ENCODE measurements at places on chromosomes 5 and 9.

DNA sequence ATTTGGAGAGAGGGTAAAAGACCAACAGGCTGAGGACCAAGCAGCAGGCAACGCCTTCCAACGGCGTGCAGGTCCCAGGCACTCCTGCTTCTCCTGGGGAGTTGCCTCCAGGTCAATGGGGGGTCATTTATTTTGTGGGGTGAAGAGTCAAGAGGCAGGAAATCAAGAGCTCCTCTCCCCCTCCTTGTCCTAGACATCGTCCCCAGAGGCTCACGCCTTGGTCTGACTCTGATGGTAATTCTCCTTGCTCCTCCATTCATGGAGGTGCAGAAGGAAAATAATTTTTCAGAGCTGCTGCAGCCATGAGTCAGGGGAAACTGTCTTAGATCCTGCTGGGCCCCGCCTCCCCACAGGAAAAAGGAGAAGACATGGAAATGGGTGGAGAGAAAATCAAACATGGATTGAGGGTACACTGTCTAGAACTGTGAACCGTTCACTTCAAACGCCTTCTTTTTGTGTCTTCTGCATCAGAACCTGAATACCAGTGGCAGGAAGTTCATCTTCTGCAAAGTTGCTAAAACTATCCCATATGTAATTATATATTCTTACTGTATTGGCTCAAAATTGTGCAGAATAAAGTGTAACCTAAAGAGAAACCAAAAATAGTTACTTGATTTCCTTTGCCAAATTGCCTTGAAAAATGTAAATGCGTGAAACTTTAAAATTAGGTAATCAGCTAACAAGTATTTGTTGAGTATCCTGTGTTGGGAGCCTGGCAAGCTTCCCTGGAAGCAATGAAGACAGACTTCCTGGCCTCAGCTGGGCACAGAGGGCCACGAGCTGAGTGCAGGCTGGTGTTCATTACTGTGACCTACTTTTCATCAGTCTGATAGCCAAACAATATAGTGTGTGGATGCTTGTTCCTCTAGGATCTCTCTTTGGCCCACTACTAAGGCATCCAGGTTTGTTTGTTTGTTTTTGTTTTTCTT, 142.0 kb downstream of the CMYA5 start:
- DNase-seq: no peak

GRCh38 chr5:108386345-108387061, 4.6 kb upstream of the FBXL17 start:
- no peak for DNase-seq

DNA sequence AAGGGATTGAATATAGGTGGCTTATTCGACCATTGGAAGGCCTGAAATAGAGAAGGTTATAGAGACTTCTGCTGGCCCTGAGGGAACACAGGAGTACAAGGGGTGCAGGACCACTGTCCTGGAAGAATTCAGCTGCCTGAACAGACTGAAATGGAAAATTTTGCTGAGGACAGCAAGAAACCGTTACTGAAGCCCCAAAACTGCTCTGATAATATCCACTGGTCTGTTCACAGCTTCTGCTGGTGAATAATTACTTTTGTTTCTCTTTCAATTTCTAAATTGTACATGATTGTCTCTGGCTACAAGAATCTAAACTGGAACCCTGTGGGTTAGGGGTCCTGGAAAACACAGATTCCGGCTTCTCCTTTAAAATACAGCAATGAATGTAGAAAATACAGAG, 218.5 kb upstream of the CDH12 start:
- DNase-seq: no peak

DNA sequence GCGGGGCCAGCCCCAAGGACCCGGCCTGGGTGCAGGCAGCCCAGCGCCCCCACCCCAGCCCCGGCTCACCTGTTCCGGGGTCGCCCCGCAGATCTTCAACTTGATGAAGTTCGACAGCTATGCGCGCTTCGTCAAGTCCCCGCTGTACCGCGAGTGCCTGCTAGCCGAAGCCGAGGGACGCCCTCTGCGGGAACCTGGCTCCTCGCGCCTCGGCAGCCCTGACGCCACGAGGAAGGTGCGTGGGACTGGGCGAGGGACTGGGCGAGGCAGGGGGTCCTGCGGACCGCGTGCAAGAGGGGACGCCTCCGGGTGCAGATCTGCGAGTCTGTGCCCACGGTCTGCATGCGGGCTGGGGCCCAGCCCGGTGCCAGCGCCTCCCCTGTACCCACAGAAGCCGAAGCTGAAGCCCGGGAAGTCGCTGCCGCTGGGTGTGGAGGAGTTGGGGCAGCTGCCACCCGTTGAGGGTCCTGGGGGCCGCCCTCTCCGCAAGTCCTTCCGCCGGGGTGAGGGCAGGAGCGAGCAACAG, 9.7 kb downstream of the RGS14 start:
- no peak for DNase-seq

DNA sequence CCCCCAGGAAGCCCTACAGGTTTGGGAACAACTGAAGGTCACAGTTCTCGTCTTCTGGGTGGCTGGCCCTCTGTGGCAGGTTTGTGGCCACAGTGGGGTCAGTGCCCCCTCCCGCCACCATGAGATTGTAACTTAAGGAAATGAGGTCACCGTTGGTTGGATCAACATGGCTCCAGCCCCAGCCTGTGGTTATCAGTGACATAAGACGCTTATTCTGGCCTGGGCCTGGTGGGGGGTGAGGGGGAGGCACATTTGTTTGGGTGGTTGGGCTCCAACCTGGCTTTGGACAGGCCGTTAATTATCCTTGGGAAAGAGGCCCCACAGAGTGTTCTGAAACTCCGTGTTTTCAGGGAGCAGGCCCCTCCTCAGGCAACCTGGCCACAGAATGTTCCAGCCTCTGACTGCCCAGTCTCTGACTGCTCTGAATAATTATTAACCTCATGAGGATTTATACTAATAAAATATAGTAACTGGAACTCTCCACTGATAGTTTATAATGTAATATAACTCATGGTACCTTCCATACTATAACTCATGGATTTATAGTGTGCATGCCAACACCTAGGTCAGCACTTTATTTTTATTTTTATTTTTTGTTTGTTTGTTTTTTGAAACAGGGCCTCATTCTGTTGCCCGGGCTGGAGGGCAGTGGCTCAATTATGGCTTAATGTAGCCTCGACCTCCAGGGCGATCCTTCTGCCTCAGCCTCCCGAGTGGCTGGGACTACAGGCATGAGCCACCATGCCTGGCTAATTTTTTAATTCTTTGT, 58.0 kb upstream of the RPL26L1 start:
- DNase-seq: no peak

- DNase-seq: no peak
These were observed 3.6 kb downstream of the MARVELD2 start for GRCh38 chr5:69418554-69418953.

- no peak for DNase-seq
These were observed 32.1 kb downstream of the TRMO start for GRCh38 chr9:97889941-97890887.

- no peak for DNase-seq
These were observed 17.8 kb downstream of the BICD2 start for GRCh38 chr9:92746567-92747458.

- no peak for DNase-seq
These were observed 27.5 kb upstream of the PPARGC1B start for GRCh38 chr5:149702607-149702933.

Measured in SIG-M5 (cell line).